ENCODE measurements at places on chromosomes 2 and 18. TPM values are rescaled to one million over a fixed set of nuclear protein-coding genes. Genes with fewer than 3 reads are reported as not detected.

DNA sequence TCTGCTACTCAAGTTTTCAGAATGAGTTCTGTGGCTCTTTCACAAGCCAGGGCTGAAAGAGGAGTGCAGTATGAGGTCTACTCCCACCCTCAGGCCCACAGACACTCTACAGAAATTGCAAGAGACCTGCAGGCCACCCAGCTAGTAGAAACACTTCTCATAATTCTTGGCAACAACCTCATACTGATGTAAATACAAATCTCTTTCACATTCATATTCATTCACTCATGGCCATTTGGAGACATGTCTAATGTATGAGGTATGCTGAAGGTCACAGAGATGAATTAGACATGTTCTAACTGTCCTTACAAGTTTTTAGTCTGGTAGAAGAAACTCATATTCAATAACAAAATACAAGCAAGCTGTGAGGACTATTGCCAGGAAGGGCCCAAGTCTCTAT lies 83.8 kb upstream of the KLHL29 start:
- DNase-seq, result no peak

Gene LINC00305
- not detected for total RNA-seq

Gene CHRNA1
- total RNA-seq, result not detected

DNA sequence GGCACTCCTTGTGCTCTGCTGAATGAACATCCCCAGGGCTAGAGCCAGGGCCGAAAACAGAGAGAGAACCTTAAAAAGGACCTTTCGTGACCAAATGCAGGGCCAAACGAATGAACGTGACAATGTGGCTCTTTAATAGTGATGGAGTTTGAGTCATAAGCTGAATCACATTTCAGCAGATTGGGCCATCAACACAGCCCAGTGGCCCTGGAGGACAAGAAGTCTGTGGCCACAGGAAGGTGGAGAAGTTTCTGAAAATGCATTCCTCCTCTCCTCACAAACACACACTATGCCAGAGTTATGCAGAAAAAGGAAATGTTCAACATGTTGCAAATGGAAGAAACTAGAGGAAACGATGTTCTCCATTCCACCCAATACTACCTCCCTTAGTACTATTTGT lies 415.8 kb downstream of the HRH4 start:
- no peak for DNase-seq

DNA sequence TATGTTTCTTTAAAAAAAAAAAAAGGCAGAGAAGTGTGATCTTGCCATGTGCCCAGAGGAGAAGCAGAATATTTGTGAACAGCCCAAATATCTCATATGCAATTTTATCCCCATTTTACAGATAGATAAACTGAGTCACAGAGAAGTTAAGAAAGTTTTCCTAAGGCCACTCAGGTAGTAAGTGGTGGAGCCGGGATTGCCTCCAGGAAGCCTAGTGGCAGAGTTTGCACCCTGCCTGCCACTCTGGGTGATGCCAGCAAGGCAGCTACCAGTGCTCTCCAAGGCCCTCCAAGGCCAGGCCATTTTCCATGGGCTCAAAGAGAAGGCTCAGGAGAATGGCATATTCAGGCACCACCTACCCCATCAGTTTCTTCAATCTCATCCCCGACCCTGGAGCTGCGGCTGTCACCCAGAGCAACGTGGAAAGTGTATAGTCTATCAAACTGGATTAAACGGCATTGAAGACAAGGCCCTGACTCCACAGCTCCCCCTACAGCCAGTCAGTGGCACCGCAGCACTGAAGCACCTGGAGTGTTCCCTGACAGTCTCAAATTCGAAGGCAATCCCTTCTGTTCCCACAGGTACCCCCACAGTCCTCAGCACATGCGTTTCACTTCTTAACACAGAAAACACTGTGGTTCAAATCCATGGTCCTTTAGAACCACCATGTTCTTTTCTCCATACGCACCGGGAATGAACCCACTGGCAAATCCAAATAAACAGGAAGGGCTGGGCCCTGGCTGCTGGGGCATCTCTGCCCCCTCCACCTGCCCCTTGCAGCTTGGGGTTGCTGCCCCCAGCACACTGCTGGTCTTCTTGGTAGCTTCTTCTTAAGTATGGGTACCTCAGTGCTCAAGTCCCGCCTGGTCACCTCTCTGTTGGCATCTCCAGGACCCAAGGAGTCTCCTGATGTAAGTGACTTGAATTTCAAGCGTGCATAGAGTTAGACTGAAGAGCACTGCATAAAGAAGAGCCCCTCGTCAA lies 175.3 kb downstream of the INHBB start:
- DNase-seq, result no peak

DNA sequence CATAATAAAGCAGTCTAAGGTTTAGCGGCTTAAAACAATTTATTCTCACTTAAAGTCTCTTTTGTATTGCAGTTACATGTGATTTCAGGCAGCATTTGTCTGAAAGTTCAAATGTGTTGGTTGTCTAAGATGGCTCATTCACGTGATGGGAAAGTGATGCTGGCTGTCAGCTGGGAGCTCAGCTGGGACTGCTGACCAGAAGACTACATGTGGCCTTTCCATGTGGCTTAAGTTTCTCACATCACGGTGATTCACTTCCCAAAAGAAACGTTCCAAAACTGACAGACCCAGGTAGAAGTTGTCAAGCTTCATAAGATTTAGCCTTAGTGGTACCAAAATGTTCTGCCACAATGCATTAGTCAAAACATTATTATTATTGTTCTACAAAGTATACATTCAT lies 76.9 kb downstream of the TMEM131 start:
- no peak for DNase-seq

GRCh38 chr2:114518738-114519137 lies 76.3 kb downstream of the DPP10 start:
- DNase-seq, result no peak

Gene MYO3B
- total RNA-seq, result not detected

Gene DHX57
- 12.6 TPM for total RNA-seq

- DNase-seq, result no peak
These were observed 202.8 kb upstream of the FN1 start for GRCh38 chr2:215638687-215639086.

DNA sequence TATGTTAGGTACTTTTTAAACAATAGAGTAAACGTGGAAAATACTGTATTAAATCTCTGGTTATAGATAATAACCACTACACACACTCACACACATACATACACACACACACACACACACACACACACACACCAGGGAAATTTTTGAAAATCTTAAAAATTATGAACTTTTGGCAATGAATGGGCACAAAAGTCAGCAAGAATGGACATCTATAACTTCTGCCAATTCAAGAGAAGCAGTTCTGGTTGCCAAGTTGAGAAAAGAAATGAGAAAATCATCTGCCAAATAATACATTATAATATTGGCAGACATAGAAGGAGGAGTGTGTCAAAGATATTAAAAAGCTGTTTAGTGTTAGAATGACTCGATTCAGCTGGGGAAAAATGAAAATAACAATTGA lies 42.9 kb upstream of the TMEM178A start:
- DNase-seq, result no peak

Gene KCNE4
- 3.2 TPM for total RNA-seq
